ENCODE measurements at places on chromosomes 1 and 21. TPM values are rescaled to one million over a fixed set of nuclear protein-coding genes. Genes with fewer than 3 reads are reported as not detected.

ANGPTL1 gene
- total RNA-seq, result not detected

DNA sequence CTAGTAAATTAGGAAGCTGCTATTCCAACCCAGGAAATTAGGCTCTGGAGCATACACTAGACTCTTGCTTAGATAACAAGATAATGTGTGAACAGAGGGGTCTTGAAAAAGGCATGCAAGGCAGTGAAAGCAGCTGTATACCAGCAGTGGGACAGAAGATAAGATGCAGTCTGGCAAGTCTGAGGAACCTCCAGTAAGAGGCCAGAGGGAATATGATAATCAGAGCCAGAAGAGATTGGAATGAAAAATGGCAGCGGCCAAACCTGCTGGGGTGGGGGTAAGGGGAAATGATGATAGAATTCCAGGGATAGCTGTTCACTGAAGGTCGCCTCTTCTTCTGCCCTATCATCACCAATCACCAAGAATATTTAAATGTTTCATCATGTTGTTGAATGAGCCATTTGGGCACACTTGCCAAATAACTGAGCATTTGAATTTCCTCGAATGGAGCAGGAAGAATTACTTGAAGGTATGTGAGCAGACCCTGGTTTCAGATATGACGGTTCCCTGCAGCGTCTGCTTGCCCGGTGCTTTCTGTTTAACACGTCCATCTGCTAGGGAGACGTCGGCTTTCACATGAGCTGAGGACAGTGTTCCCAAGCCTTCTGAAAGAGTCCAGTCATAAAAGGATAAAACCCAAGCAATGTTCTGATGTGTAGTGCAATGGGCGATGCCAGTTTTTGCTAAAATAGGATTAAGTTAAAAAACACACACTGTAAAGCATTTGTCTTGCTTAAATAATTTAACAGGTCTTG, 173.3 kb downstream of the RWDD3 start:
- DNase-seq, result no peak
- H3K36me3 ChIP-seq, result no peaks in the 10 kb centered on the region
- H3K4me1 ChIP-seq, result no peaks in the 10 kb centered on the region
- no peak overlapping the region for H3K4me3 ChIP-seq
- H3K27me3 ChIP-seq, result peaks cover 24% of the 10 kb centered on the region
- no peak overlapping the region for H3K27ac ChIP-seq

- H3K27ac ChIP-seq, result no peak overlapping the region
- H3K4me1 ChIP-seq, result peaks cover 11% of the 10 kb centered on the region
- no peaks in the 10 kb centered on the region for H3K36me3 ChIP-seq
- peak; percentile 78 for DNase-seq
Measured at GRCh38 chr1:6343506-6344405, 49.8 kb downstream of the ACOT7 start.

DNA sequence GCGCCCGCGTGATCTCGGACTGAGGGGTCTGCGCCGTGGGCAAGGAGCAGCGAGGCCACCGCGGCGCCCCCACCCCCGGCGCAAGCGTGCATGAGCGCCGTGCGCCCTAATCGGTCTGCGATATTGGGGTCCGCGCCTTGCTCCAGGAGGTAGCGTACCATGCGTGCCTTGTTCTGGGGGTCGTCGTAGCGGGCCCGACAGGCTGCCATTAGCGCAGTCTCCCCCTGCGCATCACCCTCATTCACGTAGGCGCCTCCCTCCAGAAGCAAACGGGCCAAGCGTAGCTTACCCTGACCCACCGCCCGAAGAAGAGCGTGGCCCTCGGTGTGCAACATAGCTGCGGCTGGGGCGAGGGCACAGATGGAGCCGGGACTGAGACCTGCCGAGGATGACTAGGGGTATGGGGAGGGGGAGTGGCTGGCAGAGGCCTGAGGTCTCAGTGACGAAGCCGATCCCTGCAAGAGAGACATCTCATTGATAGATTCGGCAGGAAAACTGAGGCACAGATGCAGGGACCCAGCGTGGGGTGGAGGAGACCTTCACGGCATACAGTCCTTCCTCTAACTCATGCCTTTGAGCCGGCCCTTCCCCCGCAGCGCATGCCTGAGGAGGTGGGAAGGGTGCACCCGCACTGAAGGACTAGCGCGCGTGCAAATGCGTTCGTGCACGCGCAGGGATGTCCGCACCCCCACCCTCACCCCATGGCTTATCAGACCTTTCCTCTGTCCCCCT, 2.8 kb downstream of the ANKRD34A start:
- peaks cover 4% of the 10 kb centered on the region for H3K36me3 ChIP-seq
- H3K27ac ChIP-seq, result no peak overlapping the region
- no peaks in the 10 kb centered on the region for H3K27me3 ChIP-seq
- peaks cover 61% of the 10 kb centered on the region for H3K4me1 ChIP-seq
- H3K4me3 ChIP-seq, result peak overlapping the region; percentile 90
- peak; percentile 58 for DNase-seq

C1orf87 gene
- total RNA-seq, result not detected

F13B gene
- not detected for total RNA-seq

DNA sequence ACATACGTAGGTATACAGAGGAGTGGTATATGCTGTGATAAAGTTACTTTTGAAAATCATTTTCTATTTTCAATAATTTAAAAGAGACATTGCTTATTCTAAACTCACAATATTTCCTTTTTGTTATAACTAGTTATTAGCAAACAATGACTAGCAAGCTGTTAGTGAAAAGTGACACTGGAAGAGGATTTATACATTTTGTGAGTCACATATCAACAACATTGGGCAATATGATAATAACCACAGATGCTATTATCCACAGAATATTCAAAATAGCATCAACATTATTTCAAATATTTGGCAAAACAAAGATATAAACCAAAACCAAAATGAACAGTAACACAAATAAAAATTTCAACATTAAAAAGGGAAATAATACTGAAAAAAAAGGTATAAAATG, 104.0 kb upstream of the HP1BP3 start:
- no peaks in the 10 kb centered on the region for H3K4me1 ChIP-seq
- no peaks in the 10 kb centered on the region for H3K36me3 ChIP-seq
- no peaks in the 10 kb centered on the region for H3K27me3 ChIP-seq
- DNase-seq, result no peak
- H3K4me3 ChIP-seq, result no peak overlapping the region

DNA sequence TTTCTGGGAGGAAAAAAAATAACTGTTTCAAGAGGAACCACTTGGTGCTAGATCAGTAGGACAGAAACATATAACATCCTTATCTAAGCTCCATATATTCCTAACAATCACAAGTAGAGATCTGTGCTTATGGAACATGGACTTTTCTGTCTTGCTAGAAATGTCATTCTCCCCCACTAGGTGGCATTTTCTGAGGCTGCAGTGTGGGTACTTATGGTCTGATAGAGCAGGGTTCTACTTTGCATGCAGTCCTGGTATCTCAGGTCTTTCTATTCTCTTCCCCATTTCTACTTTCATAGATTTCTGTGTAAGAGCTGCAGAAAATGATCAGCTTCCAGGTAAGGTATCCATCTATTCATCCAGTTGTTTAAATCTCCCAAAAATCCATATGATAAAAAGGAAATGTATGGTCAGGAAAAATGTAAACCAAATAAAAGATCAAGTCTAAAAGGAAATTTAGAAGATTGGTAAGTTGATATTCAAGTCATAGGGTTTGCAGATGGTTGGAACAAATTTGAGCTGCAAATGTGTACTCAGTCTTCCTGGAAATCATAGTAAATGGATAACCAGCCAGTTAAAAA, 1.5 kb downstream of the ZNF684 start:
- peaks cover under 1% of the 10 kb centered on the region for H3K27me3 ChIP-seq
- DNase-seq, result peak; percentile 37
- H3K4me1 ChIP-seq, result peaks cover 25% of the 10 kb centered on the region
- H3K27ac ChIP-seq, result no peak overlapping the region

HSD3B2 gene
- total RNA-seq, result not detected

LEFTY2 gene
- total RNA-seq, result not detected

- H3K27me3 ChIP-seq, result peaks cover 23% of the 10 kb centered on the region
- peak overlapping the region; percentile 88 for H3K27ac ChIP-seq
- DNase-seq, result no peak
- H3K36me3 ChIP-seq, result peaks cover 1% of the 10 kb centered on the region
- H3K4me1 ChIP-seq, result peaks cover 64% of the 10 kb centered on the region
- peak overlapping the region; percentile 76 for H3K4me3 ChIP-seq
Measured at GRCh38 chr1:94036730-94037129, 84.2 kb downstream of the ABCA4 start.

- H3K4me3 ChIP-seq, result no peak overlapping the region
- no peaks in the 10 kb centered on the region for H3K27me3 ChIP-seq
- no peak overlapping the region for H3K27ac ChIP-seq
- H3K36me3 ChIP-seq, result peaks cover 8% of the 10 kb centered on the region
- H3K4me1 ChIP-seq, result no peaks in the 10 kb centered on the region
Measured at GRCh38 chr1:87104945-87105344, 190.5 kb downstream of the HS2ST1 start.

- no peak overlapping the region for H3K27ac ChIP-seq
- no peak overlapping the region for H3K4me3 ChIP-seq
- no peaks in the 10 kb centered on the region for H3K27me3 ChIP-seq
Measured at GRCh38 chr1:72724951-72725861, 442.9 kb upstream of the NEGR1 start.

- peaks cover 22% of the 10 kb centered on the region for H3K36me3 ChIP-seq
- H3K4me1 ChIP-seq, result peaks cover 69% of the 10 kb centered on the region
- no peak for DNase-seq
- peak overlapping the region; percentile 94 for H3K4me3 ChIP-seq
- H3K27me3 ChIP-seq, result no peaks in the 10 kb centered on the region
- peak overlapping the region; percentile 91 for H3K27ac ChIP-seq
Measured at GRCh38 chr1:113904293-113904673, 316 bp downstream of the AP4B1 start.

SLFNL1 gene
- 0.35 TPM for total RNA-seq

CD1D gene
- total RNA-seq, result not detected

IFI6 gene
- total RNA-seq, result 56.1 TPM

- H3K36me3 ChIP-seq, result no peaks in the 10 kb centered on the region
- H3K4me3 ChIP-seq, result no peak overlapping the region
- no peaks in the 10 kb centered on the region for H3K27me3 ChIP-seq
- no peak for DNase-seq
- no peak overlapping the region for H3K27ac ChIP-seq
- H3K4me1 ChIP-seq, result no peaks in the 10 kb centered on the region
Measured at GRCh38 chr21:16476056-16476825, 746.5 kb downstream of the USP25 start.

DNA sequence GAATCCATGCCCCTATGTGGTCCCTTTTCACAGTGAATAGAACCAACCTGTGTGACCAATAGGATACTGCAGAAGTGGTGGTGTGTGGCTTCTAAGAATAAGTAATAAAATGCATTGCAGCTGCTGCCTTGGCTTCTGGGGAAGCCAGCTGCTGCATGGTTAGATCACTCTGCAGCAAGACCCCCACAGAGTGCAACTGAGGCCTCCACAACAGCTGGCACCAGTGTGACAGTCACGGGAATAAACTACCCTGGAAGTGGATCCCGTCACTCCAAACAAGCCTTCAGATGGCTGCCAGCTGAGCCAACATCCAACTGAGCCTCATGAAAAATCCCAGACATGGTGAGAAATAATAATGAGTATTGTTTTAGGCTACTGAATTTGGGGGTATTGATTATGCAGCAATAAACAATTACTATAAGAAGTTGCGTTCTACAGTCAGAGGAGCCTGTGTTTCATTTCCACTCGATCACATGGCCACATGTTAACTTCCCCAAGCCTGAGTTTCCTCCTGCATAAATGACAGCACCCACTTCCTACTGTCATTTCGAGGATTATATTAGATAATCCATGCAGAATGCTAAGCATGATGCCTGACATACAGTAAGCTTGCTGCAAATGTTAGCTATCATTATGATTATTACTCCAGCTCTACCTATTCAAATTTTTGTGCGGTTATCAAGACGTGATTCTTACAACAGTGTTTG, 20.8 kb upstream of the COG2 start:
- no peaks in the 10 kb centered on the region for H3K36me3 ChIP-seq
- no peaks in the 10 kb centered on the region for H3K4me1 ChIP-seq
- no peak overlapping the region for H3K27ac ChIP-seq
- H3K4me3 ChIP-seq, result no peak overlapping the region
- no peak for DNase-seq

DNA sequence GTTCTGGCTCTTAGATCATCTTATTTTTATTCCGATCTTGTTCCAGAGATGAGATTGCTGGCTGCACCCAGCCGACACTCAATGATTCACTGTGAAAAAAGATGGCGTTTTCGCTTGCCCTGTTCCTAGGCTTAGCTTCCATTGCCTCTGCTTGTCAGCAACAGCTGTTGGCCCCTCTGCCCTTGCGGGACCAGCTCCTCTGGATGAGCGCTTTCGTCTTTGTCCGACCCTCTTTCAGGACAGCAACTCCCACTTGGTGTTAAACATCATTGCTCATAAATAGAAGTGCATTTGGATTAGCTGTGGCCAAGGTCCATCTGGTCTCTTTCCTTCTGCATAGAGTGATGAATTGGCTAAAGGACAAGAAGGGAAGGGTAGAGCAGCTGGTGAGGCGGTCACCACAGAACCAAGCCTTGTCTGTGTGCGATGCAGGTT, 43.5 kb upstream of the SCCPDH start:
- H3K27me3 ChIP-seq, result no peaks in the 10 kb centered on the region
- H3K36me3 ChIP-seq, result no peaks in the 10 kb centered on the region
- no peaks in the 10 kb centered on the region for H3K4me1 ChIP-seq
- DNase-seq, result no peak

DNA sequence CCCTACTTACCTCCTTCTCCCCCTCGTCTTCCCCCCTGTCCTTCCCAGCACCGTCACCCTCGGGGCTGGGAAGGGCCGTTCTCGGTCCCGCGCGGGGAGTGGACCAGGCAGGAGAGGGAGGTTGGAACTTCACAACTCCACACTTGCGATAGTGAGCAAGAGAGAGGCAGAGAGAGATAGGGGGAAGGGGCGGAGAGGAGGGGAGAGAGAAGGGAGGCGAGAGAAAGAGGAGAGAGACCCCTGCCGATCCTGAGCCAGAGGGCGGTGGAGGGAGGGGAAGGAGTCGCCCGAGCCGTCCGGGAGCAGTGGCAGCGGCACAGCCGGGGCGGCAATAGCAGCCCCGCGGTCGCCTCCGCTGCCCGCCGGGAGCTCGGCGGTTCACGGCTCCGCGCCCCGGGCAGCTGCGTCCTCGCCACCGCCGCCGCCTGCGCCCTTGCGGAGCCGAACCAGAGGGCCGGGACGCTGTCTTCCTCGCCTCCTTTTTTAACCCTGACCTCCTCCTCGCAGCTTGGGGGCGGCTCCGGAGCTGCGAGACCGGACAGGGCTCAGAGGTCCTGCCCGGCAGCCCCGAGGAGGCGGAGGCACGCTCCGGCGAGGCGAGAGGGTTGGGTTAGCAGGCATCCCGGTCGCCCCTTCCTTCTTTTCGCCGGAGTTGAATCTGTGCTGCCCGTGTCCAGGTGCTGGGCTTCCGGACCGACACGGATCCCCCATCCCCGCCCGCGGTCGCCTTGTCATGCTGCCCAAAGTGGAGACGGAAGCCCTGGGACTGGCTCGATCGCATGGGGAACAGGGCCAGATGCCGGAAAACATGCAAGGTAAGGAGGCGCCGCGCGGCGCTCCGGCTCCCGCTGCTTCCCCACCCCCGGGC, 11.7 kb downstream of the NR5A2 start:
- peaks cover 43% of the 10 kb centered on the region for H3K27me3 ChIP-seq
- H3K36me3 ChIP-seq, result no peaks in the 10 kb centered on the region
- H3K27ac ChIP-seq, result no peak overlapping the region
- peaks cover 22% of the 10 kb centered on the region for H3K4me1 ChIP-seq
- no peak for DNase-seq

Data from activated T-cell treated with anti-CD3 and anti-CD28 coated beads, Interleukin-2, amount 50 U/mL, for 72 hours (primary cell).